H1 (cell line): ENCODE measurements at places on chromosomes 6 and 20. TPM values are rescaled to one million over a fixed set of nuclear protein-coding genes. Genes with fewer than 3 reads are reported as not detected.
A peak's percentile ranks its signal among the peaks of the same experiment; 100 is the strongest.

GRCh38 chr20:25038103-25038410 is 19.9 kb downstream of the ACSS1 start:
- no peak for DNase-seq

DNA sequence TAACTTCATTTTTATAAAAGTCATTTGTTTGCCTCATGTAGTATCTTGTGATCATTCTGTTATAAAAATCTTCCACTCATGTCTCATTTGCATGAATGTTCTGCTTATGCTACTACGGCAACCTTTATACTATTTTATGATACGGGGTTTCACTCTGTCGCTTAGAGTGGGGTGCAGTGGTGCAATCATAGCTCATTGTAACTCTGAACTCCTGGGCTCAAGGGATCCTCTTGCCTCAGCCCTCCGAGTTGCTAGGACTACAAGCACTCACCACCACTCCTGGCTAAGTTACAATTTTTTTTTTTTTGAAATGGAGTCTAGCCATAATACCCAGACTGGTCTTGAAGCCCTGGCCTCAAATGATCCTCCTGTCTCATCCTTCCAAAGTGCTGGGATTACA is 154.4 kb upstream of the PREP start:
- no peak for DNase-seq

GRCh38 chr6:97186416-97186999 is 96.5 kb downstream of the MMS22L start:
- DNase-seq = peak; percentile 64

DNA sequence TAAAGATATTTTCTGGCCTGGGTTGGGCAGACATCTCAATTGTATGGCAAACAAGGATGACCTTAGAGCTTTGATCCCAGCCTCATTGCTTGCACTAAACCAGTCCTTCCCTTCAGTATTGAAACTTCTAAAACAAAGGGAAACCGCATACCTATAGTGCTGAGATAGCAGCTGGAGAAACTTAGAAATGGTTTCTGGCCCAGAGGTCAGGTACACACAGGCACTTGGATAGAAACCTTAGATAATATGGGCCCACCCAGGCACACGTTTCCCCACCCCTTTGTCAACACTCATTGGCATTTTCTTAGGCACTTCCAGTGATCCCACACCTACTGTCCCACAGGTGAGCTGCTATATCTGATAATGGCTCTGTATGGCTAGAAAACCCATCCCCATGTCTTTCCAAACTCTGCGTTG is 22.1 kb downstream of the NRSN1 start:
- DNase-seq = no peak

The SFTA2 gene
- total RNA-seq = not detected in 2 replicates

GRCh38 chr6:53532942-53533341 is 12.0 kb downstream of the GCLC start:
- DNase-seq = no peak

GRCh38 chr6:95805699-95806098 is 210.1 kb upstream of the FUT9 start:
- DNase-seq = no peak

The CPXM1 gene
- total RNA-seq = 28.8 and 31.3 TPM in 2 replicates

- no peak for DNase-seq
These were observed 102.2 kb upstream of the AKAP12 start for GRCh38 chr6:151137542-151137941.

The DACT2 gene
- total RNA-seq = 3.1 and 3.9 TPM in 2 replicates

DNA sequence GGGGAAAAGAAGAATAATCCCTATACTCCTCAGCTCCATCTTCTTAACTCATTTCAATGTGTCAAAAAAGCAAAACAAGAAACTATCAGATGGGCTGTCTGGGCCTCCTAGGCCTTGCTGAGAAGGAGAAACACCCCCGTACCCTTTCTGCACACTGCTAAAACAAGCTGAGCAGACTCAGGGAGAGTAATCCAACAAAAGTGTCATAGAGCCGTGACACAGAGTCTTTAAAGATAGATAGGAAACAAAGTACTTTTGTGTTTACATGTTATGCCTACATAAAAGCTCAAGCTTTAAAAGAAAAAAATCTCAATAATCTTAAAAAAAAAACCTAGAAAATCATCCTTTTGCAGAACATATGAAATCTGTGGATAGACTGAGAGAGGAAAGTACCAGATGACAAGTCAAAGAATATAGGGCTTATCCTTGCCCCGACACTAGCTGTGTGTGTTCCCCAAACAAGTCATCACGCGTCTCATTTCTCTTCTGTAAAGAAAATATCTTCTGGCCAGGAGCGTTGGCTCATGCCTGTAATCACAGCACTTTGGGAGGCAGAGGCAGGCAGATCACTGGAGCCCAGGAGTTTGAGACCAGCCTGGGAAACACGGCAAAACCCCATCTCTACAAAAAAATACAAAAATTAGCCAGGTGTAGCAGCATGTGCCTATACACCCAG is 81.3 kb downstream of the MAP3K5 start:
- DNase-seq = no peak

The FAM83C gene
- not detected in 2 replicates for total RNA-seq

The CCN2 gene
- 105 and 107 TPM in 2 replicates for total RNA-seq

- DNase-seq = no peak
These were observed 337.0 kb downstream of the PTPRT start for GRCh38 chr20:42852691-42853090.

The GRM4 gene
- 18.7 and 21.5 TPM in 2 replicates for total RNA-seq

DNA sequence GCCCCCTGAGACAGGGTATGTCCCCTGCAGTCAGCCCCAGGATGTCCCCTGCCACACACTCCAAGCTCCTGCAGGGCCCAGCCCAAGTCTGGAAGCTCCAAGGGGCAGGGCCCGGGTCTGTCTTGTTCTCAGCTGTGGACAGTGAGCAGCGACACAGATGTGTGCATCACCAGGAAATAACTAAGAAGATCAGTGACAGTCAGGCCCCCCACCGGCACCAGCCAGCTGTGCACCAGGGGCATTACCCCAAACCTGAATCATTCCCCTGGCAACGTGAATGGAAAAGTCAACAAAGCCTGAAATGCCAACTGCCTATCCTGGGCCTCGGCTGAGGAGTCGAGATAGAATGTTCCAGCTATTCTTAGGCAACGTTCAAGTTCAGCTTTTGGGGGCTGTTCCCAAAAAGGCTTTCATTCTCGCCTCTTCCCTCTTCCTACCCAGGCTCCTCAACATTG is 105.0 kb downstream of the PREX1 start:
- no peak for DNase-seq

The DDX39B gene
- total RNA-seq = 780 and 794 TPM in 2 replicates

GRCh38 chr6:137362878-137363804 is 131.1 kb downstream of the OLIG3 start:
- no peak for DNase-seq

The KCNK5 gene
- 42.2 and 44.3 TPM in 2 replicates for total RNA-seq

The RIPOR2 gene
- total RNA-seq = 44.5 and 45.6 TPM in 2 replicates

The TNNC2 gene
- 3.6 and 5.7 TPM in 2 replicates for total RNA-seq

The TSPO2 gene
- not detected in 2 replicates for total RNA-seq

- peak; percentile 74 for DNase-seq
These were observed 61.5 kb upstream of the HDDC2 start for GRCh38 chr6:125363039-125363823.

The NFATC2 gene
- 0.84 and 0.91 TPM in 2 replicates for total RNA-seq

- no peak for DNase-seq
These were observed 32.0 kb downstream of the KIF16B start for GRCh38 chr20:16541226-16541625.

- DNase-seq = no peak
These were observed 698.8 kb downstream of the DOK5 start for GRCh38 chr20:55174172-55174571.

GRCh38 chr6:168025831-168026710 is 28.6 kb downstream of the KIF25 start:
- DNase-seq = peak; percentile 37

GRCh38 chr20:37533154-37533715 is 5.6 kb upstream of the BLCAP start:
- no peak for DNase-seq

- no peak for DNase-seq
These were observed 431.1 kb upstream of the CDH4 start for GRCh38 chr20:60820918-60821317.

DNA sequence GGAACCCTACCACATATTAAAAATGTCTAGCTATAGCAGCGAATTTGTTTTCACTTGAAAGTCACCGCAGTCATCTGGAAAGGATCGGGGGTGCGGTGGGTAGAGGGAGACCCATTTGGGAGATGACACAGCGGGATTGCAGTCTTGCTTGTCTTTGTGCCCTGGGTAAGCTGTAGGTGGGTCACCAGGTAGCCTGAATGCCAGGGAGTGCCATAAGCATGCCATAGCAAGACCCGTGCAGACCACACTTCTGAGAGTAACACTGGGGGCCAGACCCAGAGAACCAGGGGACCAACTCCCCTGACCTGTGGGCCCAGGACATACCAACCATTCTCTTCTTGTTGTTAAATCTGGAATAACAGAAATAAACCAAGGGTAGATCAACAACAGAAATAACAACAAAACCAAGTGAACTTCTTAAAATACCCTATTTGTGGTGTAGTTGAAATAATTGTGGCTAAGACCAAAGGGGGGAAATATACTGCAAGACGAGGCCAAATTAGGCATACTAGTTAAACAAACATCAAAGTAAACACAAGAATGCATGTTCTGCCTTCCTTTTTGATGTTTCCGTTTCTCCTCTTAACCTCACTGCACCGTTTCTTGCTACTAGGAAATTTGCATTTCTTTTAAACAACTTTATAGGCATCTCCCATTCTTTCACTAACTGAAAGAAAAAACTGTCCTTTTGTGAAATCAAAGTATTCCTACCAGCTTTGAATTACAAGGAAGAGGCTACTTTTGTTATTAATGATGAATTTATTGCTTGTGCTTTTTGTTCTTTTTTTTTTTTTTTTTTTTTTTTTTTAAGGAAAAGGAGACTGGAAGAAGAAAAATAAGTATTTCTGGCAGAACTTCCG is 128.2 kb downstream of the SASH1 start:
- peak; percentile 43 for DNase-seq

DNA sequence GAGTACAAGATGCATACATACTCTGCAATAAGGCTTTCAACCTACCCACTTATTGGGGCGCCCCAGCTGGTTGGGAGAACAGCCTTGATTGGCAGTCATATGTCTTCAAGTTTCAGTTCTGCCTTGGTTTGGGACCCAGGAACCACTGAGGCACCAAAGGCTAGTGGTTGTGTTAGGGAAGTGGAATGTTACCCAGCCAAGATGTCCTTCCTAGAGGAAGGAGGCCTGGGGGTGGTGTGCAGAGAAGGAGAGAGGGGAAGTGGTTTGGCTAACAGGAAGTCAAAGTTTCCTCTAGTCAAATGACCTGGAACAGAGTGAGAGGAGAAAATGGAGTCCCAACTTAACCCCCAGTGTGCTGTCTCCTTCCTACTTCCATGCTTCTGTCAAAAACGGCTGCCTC is 59.4 kb downstream of the CD164 start:
- no peak for DNase-seq

DNA sequence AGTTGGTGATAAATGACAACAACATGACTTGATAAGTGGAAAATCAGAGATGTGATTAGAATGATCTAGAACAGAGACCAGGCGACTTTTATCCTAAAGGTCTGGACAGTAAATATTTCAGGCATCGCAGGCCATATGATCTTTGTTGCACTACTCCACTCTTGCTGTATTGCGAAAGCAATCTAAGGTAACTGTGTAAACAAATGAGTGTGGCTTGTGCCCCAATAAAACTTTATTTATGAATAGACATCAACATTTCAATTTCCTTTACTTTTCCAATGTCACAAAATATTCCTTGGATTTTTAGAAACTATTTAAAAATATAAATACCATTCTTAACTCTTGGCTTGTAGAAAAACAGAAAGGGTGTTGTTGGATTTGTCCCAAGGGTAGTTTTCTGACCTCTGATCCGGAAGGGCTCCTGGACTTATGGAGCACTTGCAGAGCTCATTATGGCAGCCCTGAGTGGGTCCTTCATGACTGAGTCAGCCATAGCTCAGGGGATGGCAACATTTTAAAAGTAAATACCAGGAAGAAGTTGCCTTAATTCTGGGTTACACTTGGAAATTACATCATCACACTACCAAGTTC is 34.5 kb downstream of the IL20RA start:
- no peak for DNase-seq

DNA sequence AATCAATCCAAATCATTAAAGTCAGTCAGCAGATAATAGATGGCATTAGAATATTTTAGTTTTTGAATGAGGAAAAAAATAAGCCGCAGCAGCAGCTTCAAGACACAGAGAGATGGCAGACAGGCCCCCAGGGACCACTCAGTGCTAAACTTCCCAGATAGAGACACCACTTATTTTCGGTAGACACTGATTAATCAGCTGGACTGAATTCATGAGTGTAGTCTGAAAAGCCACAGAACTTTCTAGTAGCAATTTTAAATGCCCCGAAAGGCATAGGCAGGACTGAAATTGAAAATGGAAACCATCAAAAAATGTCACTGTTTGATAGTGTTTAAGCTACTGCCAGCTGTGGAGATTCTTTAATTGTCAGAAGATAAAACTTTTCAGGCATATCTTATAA is 3.1 kb upstream of the CLDN20 start:
- DNase-seq = no peak

The ALDH5A1 gene
- total RNA-seq = 2.4 and 4.1 TPM in 2 replicates

DNA sequence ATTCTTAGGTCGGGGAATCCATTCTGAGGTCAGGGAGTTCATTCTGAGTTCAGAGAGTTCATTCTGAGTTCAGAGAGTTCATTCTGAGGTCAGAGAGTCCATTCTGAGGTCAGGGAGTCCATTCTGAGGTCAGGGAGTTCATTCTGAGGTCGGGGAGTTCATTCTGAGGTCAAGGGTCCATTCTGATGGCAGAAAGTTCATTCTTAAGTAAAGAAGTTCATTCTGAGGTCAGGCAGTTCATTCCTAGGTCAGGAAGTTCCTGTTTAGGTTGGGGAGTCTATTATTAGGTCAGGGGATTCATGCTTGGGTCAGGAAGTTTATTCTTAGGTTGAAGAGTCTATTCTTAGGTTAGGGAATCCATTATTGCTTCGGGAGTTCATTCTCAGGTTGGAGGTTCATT is 16.5 kb upstream of the NXT1 start:
- no peak for DNase-seq

- DNase-seq = no peak
These were observed 46.2 kb downstream of the BACH2 start for GRCh38 chr6:90250405-90250804.

The HLA-G gene
- total RNA-seq = 4.4 and 4.8 TPM in 2 replicates
